AML-193 (cell line): ENCODE measurements at places on chromosomes 11 and 22.

GRCh38 chr11:44626645-44627044 is 61.2 kb downstream of the CD82 start:
- no peak for DNase-seq

- DNase-seq: peak; percentile 96
Measured at GRCh38 chr22:29167032-29167911, 38.4 kb upstream of the EMID1 start.

DNA sequence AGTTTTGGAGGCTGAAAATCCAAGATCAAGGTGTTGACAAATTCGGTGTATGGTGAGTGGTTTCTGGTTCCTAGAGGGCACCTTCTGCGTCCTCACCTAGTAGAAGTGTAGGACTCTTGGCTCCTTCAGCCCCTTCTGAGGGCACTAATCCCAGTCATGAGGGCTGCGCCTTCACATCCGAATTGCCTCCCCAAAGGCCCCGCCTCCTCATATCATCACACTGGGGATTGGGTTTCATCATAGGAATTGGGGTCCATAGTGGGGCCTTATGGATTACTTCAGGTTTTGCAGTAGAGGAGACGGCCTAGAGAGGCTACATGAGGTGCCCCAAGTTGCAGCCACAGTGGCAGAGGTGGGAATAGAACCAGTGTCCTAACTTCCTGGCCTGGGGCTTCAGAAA is 87.1 kb downstream of the CEP164 start:
- no peak for DNase-seq

DNA sequence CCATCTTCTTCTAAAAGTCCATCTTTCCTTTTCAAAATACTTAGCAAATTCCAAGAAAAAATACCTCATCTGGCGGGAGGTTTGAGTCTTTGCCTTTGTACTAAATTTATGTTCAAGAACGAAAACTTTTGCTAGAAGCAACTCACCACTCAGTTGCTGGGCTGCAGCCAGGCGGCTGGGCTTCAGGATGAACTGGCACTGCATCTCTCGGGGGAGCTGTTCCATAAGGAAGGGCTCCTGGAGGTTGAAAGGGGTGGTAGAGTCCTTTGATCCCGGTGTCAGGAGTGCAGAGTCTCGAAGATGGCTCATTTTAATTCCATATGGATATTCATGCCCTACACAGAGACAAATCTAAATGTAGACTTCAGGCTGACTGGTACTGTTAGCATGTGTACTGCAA is 105.8 kb downstream of the ARHGAP20 start:
- DNase-seq: no peak

DNA sequence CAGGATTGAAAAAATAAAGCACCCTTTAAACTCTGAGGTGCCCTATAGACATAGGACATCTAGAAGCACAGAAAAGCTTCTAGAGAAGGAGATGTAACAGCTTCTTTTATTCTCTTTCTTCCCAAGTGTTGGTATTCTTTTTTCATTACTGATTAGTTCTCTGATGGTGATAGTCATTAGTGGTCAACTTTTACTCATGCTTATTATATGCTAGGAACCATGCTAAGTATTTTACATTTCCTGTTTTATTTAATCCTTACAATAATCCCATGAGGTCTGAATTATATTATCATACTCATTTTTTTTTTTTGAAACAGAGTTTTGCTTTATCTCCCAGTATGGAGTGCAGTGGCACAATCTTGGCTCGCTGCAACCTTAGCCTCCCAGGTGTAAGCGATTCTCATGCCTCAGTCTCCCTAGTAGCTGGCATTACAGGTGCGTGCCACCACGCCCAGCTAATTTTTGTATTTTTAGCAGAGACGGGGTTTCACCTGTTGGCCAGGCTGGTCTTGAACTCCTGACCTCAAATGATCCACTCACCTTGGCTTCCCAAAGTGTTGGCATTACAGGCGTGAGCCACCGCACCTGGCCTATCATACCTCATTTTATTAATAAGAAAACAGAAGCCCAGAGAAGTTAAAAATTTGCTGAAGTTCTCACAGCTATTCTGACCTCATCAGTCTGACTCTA is 3.0 kb downstream of the C11orf52 start:
- DNase-seq: no peak

- DNase-seq: no peak
Measured at GRCh38 chr11:33734441-33735270, 1.6 kb downstream of the CD59 start.

DNA sequence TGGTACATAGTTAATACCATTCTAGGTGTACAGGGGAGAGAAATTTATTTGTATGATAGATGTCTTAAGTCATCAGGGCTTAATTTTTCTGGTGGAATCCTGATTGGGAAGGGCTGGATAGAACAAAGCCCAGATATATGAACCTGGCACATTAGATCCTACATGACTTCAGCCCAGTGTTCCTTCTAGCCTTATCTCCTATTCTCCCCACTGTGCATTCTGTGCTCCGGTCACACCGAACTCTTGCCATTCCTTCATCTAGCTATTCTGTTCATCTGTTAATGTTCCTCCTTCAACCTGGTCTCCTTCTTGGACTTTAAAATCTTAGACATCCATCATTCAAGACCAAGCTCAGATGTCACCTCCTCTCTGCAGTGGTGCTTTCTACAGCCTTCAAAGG is 68.9 kb upstream of the EED start:
- no peak for DNase-seq

GRCh38 chr22:36740716-36741115 is 35.2 kb downstream of the IFT27 start:
- DNase-seq: no peak

- peak; percentile 79 for DNase-seq
Measured at GRCh38 chr11:60951904-60952741, at the start of gene SLC15A3. Gene SLC15A3 (minus strand): TSS chr11:60952176. CDS start chr11:60951551, 625 bp downstream.

GRCh38 chr11:132365650-132366049 is 995.2 kb downstream of the NTM start:
- DNase-seq: no peak

- no peak for DNase-seq
Measured at GRCh38 chr11:120880498-120881175, 143.3 kb upstream of the TBCEL start.

GRCh38 chr11:113397821-113398220 is 10.2 kb downstream of the ANKK1 start:
- no peak for DNase-seq

GRCh38 chr11:130706572-130706971 is 209.7 kb downstream of the SNX19 start:
- DNase-seq: no peak

- DNase-seq: no peak
Measured at GRCh38 chr11:111736621-111737443, 29.4 kb downstream of the PPP2R1B start.

DNA sequence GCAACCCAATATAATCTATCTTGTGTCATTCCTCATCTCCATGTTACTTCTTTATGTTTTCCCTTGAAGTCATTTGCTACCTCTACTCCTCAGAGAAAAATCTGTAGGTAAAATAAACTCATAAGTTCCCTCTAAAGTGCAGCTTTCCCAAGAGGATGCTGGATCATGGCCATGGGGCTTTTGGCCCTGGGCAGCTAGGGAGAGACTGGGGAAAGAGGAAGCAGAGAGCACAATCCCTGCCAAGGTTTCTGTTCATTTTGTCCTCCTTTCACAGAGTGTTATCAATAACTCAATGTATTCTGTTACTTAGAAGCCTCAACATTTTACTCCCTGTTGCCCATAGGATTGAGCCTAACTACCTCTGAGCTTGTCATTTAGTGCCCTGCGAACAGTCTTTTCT is 9.0 kb downstream of the RNF121 start:
- DNase-seq: no peak

- DNase-seq: no peak
Measured at GRCh38 chr11:64864473-64865285, 13.7 kb downstream of the EHD1 start.

- peak; percentile 31 for DNase-seq
Measured at GRCh38 chr11:112289588-112290492, 29.2 kb upstream of the PLET1 start.

DNA sequence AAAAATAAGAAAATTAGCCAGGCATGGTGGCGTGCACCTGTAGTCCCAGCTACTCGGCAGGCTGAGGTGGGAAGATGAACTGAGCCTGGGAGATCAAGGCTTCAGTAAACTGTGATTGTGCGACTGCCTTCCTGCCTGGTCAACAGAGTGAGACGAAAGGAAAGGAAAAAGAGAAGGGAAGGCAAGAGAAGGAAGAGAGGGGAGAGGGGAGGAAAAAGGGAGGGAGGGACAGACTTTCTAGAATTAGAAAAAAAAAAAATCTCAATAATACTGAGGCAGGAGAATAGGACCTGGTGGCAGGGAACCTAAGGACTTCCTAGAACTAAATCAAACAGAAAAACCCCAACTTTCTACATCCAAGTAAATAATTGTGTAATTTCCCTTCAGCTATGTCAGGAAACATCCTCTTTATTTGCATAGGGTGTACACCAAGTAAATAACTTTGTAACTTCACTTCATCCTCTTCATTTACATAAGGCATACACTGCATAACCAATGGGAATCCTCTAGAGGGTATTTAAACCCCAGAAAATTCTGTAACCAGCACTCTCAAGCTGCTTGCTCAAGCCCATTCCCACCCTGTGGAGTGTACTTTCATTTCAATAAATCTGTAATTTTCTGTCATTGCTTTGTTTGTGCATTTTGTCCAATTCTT is 8.7 kb downstream of the SBF2 start:
- DNase-seq: peak; percentile 49

DNA sequence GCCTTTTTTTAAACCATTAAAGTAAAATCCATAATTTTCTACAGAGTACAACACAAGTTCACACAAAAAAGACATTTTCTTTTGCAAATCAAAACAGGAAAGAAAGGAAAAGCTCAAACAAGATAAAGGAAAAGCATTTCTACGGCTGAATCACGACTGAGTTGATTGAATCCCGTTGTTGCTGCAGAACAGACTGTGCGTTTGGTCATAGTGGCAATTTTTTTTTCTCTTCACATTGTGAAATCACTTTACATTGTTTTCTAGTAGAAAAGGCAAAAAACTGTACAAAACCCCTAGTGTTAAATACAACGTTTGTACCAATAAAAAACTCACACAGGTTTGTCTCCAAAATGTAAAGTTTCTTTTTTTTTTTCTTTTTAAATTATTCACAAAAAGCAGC is 17.3 kb upstream of the RAPSN start:
- no peak for DNase-seq
